CD8-positive, alpha-beta memory T cell (primary cell): ENCODE measurements at places on chromosomes 16 and 17. TPM values are rescaled to one million over a fixed set of nuclear protein-coding genes. Genes with fewer than 3 reads are reported as not detected.

- no peaks in the 10 kb centered on the region for H3K27me3 ChIP-seq
- H3K4me1 ChIP-seq = peaks cover 13% of the 10 kb centered on the region
- H3K4me3 ChIP-seq = no peak overlapping the region
- H3K36me3 ChIP-seq = no peaks in the 10 kb centered on the region
- no peak for DNase-seq
These were observed 17.7 kb downstream of the CCL17 start for GRCh38 chr16:57422026-57422944.

Gene SUMO2
- polyA plus RNA-seq = 405 TPM

Gene CIITA
- 2.8 TPM for polyA plus RNA-seq

Gene KRT24
- polyA plus RNA-seq = not detected

GRCh38 chr17:50884439-50885311 lies 18.5 kb upstream of the TOB1 start:
- no peak overlapping the region for H3K4me3 ChIP-seq
- no peak overlapping the region for H3K27ac ChIP-seq
- no peak for DNase-seq
- no peaks in the 10 kb centered on the region for H3K36me3 ChIP-seq

Gene NPW
- not detected for polyA plus RNA-seq

DNA sequence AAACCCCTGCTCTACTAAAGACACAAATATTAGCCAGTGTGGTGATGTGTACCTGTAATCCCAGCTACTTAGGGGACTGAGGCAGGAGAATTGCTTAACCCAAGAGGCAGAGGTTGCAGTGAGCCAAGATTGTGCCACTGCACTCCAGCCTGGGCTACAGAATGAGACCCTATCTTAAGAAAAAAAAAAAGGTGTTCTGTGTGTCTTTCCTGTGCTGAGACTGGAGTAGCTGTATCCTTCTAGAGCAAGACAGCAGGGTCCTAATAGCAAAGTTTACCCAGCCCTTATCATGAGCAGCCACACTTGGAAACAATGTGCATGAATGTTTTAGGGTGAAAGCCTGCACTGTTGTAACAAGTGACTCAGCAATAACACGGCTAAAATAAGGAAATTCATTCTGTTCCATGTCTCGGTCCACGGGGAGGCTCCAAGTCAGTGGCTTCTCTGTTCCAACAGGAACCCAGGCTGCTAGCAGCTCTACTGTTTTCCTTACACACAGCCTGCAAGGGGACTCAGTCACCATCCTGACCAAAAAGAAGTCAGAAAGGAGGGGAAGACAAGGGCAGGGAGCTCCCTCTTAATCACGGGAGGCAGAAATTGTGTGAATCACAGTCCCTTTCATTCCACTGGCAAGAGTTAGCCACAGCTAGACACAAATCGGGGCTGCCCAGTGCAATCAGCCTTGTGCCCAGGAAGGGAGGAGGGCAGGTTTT lies 7.1 kb upstream of the SLC5A11 start:
- DNase-seq = no peak
- no peaks in the 10 kb centered on the region for H3K36me3 ChIP-seq
- no peaks in the 10 kb centered on the region for H3K4me1 ChIP-seq
- no peaks in the 10 kb centered on the region for H3K27me3 ChIP-seq

DNA sequence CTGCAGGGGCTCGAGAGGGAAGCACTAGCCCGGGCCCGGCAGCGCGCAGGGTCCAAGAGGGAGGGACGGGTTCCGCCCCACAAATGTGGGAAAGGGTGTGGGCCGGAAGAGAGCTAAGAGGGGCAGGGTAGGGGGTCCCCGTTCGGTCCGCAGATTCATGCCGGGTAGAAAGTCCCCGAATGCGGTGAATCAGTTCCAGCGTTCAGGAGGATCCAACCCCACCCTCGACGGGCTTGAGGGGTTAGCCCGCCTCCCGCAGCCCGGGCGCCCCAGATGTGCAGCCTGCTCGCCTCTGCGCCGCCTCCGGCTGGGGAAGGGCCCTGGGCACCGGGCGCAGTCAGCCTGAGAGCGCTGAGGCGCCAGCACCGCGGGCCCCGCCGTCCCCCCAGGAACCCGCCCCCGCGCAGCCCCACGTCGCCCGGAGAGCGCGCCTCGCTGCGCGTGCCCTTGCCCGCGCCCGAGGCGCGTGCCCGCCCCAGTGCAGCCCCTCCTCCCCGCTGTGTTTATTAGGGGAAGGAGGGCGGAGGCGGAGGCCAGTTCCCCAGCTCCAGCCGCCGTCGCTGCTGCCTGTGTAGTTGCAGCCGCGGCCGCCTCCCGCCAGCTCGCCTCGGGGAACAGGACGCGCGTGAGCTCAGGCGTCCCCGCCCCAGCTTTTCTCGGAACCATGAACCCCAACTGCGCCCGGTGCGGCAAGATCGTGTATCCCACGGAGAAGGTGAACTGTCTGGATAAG lies at the start of gene LASP1:
Gene LASP1, plus strand, starts transcription at position 533 of the 733 bp plus-strand sequence. Its CDS starts 132 bp downstream, at position 665.
- H3K27ac ChIP-seq = peak within 1 kb of the TSS; percentile 87
- peak within 1 kb of the TSS; percentile 98 for H3K4me3 ChIP-seq
- peaks cover 13% of the 10 kb centered on the region for H3K36me3 ChIP-seq
- peaks cover 49% of the 10 kb centered on the region for H3K4me1 ChIP-seq

DNA sequence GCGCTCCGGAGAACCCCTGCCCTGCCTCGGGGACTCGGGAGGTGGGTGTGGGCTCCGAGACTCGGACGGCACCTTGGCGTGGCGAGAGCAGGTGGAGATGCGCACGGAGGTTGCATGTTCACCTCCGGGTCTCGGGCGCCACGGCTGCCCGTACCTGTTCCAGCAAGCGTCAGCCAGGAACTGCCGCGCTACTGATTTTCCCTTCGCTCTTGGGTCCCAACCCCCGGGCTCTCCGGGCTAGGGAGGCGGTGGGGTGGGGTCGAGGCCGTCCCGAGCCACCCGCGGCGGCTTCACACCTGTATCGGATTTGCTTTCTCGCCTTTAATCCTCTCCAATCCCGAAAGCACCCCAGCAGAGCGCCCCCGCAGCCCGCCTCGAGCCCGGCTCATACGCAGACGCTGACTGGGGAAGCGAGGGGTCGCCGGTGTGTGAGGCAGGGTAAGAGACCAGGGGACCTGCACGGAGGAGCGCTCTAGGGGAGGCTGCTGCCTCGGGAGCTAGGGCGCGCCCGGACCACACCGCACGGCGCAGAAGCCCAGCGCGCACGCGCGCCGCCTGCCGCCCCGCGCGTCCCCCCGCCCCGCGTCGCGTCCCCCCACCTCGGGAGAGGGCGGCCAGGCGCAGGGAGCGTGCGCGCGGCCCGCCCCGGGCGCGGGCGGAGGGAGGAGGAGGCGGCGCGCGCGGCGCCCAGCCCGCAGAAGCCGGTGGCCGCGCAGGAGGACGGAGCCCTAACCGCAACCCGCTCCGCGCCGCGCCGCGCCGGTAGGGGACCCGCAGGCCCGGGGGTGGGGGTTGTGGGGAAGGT lies at the start of gene DUSP14:
Gene DUSP14, plus strand, starts transcription at position 695 of the 805 bp plus-strand sequence. CDS start 22,382 bp downstream, outside the sequence.
- no peaks in the 10 kb centered on the region for H3K36me3 ChIP-seq
- H3K4me3 ChIP-seq = peak within 1 kb of the TSS; percentile 83

- H3K27me3 ChIP-seq = no peaks in the 10 kb centered on the region
- H3K27ac ChIP-seq = no peak overlapping the region
- H3K4me3 ChIP-seq = no peak overlapping the region
- H3K36me3 ChIP-seq = no peaks in the 10 kb centered on the region
- H3K4me1 ChIP-seq = peaks cover 2% of the 10 kb centered on the region
These were observed 12.1 kb downstream of the DUS2 start for GRCh38 chr16:68035227-68035626.

Gene MAPT
- polyA plus RNA-seq = 0.36 TPM

Gene SLC5A11
- not detected for polyA plus RNA-seq

GRCh38 chr16:73735018-73735417 lies 561.6 kb upstream of the PSMD7 start:
- no peak for DNase-seq
- no peaks in the 10 kb centered on the region for H3K27me3 ChIP-seq
- H3K27ac ChIP-seq = no peak overlapping the region
- H3K4me3 ChIP-seq = no peak overlapping the region
- H3K4me1 ChIP-seq = no peaks in the 10 kb centered on the region
- no peaks in the 10 kb centered on the region for H3K36me3 ChIP-seq

Gene WDR81
- polyA plus RNA-seq = 20.4 TPM

- H3K4me1 ChIP-seq = no peaks in the 10 kb centered on the region
- DNase-seq = no peak
- H3K27me3 ChIP-seq = no peaks in the 10 kb centered on the region
- no peak overlapping the region for H3K27ac ChIP-seq
- H3K36me3 ChIP-seq = no peaks in the 10 kb centered on the region
These were observed 241.7 kb downstream of the SOX9 start for GRCh38 chr17:72362376-72363088.

Gene MYO15A
- polyA plus RNA-seq = 0.54 TPM

Gene ATP2C2
- polyA plus RNA-seq = not detected

Gene KRT17
- polyA plus RNA-seq = not detected

Gene TBX21
- polyA plus RNA-seq = 59.6 TPM

Gene EVPL
- not detected for polyA plus RNA-seq

Gene LDAF1
- polyA plus RNA-seq = 16.0 TPM

DNA sequence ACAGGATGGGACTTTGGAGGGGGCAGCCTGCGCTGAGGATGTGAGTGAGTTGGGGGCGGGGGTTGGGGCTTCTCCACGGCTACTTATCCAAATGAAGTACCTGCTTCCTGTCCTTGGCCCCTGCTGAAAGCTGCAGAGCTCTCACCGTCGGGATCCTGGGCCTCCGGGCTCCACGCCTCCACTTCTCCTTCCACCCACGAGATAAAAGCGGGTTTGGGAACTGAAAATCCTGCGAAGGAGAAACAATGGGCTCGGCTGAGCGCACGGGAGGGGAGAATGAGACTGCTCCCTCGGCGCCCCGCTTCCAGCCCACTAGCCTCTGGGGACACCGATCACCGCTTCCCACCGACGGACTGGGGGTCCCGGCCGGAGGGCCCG lies 486 bp downstream of the ZNF785 start:
- no peaks in the 10 kb centered on the region for H3K27me3 ChIP-seq
- H3K4me3 ChIP-seq = peak overlapping the region; percentile 95
- H3K4me1 ChIP-seq = peaks cover 12% of the 10 kb centered on the region
- H3K27ac ChIP-seq = peak overlapping the region; percentile 71
- DNase-seq = no peak
- H3K36me3 ChIP-seq = no peaks in the 10 kb centered on the region

DNA sequence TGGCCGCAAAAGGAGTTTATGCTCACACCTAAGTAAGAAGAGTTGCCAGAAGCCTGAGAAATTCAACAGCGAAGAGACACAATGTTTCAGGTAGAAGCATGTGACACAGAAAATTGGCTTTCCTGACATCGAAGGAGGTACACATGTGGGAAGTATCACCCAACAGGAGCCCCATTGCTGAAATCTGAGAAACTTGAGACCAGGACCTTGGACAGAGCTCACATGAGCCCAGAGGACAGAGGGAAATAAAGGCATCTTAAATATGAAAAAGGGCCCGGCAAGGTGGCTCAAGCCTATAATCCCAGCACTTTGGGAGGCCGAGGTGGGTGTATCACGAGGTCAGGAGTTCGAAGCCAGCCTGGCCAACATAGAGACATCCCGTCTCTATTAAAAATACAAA lies 304.1 kb upstream of the C16orf82 start:
- no peak overlapping the region for H3K27ac ChIP-seq
- H3K4me3 ChIP-seq = no peak overlapping the region
- DNase-seq = no peak

DNA sequence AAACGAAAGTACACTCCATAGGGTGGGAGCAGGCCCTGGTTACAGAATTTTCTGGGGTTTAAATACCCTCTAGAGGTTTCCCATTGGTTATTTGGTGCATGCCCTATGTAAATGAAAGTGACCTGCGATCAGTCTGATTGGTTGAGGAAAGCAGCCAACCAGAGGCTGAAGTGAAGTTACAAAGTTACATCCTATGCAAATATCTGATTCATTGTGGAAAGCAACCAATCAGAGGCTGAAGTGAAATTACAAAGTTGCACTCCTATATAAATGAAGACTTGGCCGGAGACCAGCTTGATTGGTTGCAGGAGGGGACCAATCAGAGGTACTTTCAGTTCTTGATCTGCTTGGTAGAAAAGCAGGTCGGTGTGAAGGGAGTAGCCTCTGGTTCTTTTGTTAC lies 24.4 kb downstream of the NAA60 start:
- H3K27me3 ChIP-seq = no peaks in the 10 kb centered on the region
- no peak overlapping the region for H3K4me3 ChIP-seq
- H3K36me3 ChIP-seq = peaks cover 9% of the 10 kb centered on the region
- H3K4me1 ChIP-seq = peaks cover 32% of the 10 kb centered on the region
- H3K27ac ChIP-seq = no peak overlapping the region
